NB4 (cell line): ENCODE measurements at places on chromosomes 11 and 22.

- DNase-seq: no peak
Measured at GRCh38 chr22:27572278-27572666, 229.3 kb downstream of the MN1 start.

DNA sequence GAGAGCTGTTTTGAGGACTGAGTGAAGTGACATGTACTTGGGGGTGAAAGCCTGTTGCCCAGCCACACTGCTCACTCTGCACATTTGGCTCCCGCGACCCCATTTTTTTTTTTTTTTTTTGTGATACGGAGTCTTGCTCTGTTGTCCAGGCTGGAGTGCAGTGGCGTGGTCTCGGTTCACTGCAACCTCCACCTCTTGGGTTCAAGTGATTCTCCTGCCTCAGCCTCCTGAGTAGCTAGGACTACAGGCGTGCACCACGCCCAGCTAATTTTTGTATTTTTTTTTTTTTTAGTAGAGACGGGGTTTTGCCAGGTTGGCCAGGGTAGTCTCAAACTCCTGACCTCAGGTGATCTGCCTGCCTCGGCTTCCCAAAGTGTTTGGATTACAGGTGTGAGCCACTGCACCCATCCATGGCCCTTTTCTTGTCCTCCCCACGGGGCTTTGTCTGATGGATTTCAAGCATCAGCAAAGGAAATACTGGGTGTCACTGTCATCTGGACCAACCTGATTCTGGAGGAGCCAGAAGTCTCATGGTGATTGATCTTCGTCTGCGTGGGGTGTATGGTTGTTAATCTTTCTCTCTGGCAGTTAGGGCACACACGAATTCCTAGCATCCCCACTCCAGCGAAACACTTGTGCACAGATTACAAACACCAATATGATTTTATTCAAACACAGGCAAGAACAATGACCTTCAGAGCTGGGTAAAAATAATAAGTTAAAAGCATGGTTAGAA is 3.4 kb upstream of the UCP3 start:
- no peak for DNase-seq

- DNase-seq: no peak
Measured at GRCh38 chr11:112844517-112844916, 116.7 kb upstream of the NCAM1 start.

DNA sequence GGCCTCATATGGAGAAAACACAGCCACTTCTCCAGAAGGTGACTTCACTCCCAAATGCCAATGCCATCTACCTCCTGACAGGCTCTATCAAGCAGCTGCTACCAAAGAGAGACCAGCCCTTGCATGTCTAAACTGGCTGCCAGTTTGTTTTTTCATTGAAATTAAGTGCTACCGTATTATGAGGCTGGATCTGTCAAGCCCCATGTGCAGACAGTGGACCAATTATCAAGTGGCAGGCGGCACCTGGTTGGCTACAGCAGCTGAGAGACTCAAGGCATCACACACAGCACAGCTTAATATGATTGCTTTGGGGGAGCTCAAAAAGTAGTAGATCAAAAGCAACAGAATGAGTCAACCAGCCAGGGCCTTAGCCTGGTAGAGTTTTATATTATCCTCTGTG is 1293.0 kb upstream of the TENM4 start:
- no peak for DNase-seq

- DNase-seq: no peak
Measured at GRCh38 chr11:124085997-124086846, 29.0 kb upstream of the VWA5A start.

DNA sequence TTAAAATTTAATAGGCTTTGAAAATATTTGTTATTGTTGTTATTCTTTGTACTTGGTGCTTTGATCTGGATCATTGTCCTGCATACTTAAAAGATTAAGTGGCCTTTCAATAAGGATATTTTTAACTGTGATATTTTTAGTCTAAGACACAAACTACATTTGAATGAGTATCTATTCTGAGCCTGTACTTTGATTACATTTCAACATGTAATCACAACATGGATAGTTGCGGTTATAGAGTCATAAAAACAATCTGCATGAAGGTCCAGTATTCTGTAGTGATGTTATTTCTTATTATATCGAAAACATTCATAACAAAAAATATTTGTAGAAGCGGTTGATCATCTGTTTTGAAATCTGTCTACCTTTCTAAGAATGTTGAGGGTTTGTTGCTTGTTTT is 58.6 kb downstream of the HIPK3 start:
- DNase-seq: no peak

- no peak for DNase-seq
Measured at GRCh38 chr11:64366751-64367150, 7.8 kb downstream of the RPS6KA4 start.

- DNase-seq: peak; percentile 43
Measured at GRCh38 chr11:36817336-36817965, 219.4 kb upstream of the RAG2 start.

DNA sequence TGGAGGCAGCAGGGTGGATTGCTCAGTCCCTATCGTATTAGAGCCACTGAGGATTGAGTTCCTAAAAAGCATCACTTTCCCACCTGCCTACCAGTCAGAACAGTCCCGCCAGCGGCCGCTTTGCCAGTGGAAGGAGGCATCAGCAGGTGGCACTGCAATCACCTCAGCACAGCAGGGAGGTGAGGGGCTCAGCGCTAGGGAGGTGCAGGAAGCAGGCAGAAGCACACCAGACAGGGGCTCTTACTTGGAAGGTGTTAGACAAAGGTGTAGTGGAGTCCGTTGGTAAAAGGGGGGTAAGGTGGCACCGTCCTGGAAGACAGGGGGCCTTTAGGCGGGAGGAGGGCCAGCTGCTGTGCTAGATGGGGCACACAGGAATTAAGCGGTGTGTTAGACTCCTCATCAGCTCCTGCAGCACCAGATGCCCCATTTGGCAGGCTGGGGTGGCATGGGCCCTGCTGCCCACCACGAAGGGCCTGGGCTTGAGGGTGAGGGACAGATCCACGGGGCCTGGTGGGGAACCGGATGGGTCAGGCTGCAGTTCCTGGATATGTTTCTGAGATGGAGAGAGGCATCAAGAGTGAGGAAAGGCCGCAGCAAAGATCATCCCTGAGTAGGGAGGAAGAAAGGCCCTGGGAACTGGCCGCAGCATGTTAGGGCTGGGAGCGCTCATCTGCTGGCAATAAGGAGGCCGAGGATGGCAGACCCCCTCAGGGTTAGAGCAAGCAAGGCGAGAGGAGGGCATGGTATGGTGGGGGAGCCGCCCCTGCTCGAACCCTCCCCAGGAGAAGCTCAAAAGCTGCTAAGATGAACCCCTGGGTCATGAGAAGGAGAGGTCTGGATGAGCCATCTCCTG is 42.5 kb downstream of the C11orf58 start:
- no peak for DNase-seq

DNA sequence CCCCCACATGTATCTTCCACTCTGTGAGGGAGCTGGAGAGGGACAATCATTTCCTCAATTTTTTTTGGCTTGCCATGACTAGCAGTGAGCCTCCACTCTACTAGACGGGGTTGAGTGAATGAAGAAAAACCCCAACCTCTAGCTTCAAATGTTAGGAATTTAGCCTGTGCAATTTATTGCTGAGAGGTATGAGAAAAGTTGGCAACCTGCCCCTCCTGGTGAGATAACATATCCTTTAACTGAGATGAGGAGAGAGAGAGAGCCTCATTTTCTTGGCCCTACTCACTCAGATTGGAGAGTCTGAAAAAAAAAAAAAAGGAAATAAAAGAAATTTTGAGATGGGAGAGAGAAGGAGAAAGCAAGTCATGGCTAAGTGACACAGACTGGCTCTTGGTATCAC is 218.2 kb upstream of the CARD18 start:
- no peak for DNase-seq

- DNase-seq: no peak
Measured at GRCh38 chr11:3810446-3810845, 2.1 kb downstream of the PGAP2 start.

DNA sequence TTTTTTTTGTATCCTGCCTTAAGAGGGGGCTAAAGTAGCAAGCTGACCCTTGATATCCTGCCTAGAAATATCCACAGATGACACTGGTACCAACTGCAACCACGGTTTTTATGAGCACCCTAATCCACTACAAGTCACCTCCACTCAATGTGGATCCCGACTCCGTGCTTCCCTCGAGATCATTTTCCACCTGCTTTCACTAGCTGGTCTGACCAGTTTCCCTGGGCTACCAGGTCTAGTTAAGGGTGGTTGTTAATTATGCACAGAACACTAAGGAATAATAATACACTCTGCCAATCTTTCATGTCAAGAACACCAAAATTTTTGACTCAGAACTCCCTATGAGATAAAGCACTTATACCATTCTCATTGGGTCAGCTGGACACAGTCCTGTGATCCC is 82.3 kb downstream of the ABTB2 start:
- no peak for DNase-seq

DNA sequence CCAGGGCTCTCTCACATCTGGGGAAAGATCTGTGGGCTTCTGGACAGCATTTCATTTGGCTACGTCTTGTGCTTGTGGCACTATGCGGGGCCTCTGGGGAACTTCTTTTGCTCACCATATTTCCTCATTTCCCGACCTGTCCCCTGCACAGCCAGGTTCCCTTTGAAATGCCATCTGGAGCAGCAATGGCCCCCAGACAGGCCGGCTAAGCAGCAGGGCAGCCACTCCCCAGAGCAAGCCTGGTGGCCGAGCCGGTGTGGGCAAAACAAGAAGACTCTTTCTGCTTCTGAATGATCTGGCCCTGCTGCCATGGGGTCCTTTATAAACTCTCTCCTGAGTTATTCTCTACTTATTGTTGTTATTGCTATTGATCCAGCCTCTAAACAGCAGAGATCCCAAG is 190.7 kb upstream of the NECTIN1 start:
- peak; percentile 14 for DNase-seq

DNA sequence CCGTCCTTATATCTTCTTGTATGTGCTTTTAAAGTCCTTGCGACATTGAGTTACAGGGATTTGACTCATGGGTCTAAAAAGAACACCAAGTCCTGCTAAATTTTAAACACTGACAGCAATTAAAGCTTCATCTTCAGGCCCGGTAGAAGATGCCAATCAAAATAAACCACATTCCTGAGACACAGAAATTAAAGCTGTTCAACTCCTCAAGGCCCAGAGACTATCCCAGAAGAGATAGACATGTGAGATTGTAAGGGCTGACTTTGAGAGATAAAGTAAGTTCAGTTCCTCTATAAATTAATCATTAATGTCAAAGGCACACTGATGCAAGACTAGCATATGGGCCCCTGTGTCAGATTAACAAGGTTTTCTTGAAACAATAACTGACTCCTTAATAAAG is 49.8 kb downstream of the OSBPL5 start:
- DNase-seq: no peak

DNA sequence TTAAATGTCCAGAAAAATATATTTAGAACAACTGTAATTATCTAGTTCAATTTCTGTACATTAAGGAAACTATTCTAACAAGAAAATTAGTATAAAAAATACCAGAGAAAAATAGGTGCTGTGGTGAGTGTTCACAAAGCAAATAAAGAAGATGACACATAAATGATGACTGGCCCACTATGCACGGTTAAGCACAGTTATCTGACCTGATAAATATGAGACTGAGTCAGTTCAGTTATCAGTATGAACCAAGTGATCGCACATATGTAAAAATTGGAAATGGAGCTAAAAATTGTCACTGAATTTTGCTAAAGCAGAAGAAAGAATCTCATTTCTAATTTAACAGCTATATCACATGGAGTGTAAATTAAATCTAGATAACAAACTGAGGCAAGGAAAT is 18.8 kb upstream of the MAML2 start:
- DNase-seq: no peak

DNA sequence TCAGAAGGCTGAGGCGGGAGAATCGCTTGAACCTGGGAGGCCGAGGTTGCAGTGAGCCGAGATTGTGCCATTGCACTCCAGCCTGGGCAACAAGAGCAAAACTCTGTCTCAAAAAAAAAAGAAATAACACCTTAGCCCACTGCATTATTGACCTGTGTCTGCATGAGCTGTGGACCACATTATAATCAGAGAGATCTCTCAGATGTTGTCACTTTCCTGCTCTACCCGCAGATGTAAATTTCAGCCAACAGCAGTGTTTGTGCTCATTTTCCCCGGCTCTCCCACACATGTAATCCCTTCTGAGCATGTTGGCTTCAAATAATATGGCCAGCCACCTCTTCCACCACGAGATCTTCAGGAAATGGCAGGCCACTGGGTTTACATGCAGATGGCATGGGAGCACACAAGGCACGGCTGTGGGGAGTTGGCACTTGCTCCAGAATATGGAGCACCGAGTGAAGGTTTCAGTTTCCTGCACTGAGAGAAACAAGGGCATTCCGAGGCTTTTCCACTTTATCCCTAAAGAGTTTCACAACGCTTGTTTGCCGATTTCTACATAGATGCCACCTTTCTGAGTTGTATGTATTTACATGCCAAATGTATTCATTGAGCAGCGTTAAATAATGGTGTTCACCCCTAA is 19.7 kb downstream of the CDPF1 start:
- DNase-seq: no peak

- DNase-seq: no peak
Measured at GRCh38 chr11:40797981-40798380, 661.5 kb downstream of the LRRC4C start.

DNA sequence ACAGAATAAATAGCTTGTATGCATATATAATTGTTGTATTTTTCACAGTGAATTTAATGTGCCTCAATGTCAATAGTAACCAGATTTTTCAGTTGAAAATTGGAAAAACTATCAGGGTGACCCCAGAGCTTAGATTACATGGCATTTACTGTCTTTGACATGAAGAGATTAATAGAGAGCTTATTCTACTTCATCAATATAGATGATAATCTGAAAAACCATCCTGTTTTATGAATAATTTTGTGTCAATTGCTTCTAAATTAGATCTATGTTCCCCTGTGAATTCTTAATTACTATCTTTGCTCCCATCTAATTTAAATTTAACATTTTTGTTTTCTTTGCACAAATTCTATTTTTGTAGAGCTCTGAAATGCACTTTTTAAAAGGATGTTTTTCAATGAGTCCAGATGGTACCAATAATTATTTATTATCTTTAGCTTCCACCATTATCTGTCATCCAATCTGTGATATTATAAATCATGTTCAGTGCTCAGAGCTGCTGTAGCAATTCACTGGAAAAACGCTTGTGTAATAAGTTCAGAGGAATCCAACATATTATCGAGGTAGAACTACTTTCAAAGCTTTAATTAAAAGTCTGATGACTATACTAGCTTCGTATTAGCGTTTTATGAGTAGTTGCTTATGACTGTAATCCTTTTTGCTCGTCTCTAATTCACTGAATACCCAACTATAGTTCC is 291.4 kb downstream of the JRKL start:
- no peak for DNase-seq
